Stimulated activated CD8-positive, alpha-beta memory T cell treated with anti-CD3 and anti-CD28 coated beads, Interleukin-4, amount 100 ng/mL, for 1 hour (primary cell): ENCODE measurements at places on chromosomes 4 and X.

DNA sequence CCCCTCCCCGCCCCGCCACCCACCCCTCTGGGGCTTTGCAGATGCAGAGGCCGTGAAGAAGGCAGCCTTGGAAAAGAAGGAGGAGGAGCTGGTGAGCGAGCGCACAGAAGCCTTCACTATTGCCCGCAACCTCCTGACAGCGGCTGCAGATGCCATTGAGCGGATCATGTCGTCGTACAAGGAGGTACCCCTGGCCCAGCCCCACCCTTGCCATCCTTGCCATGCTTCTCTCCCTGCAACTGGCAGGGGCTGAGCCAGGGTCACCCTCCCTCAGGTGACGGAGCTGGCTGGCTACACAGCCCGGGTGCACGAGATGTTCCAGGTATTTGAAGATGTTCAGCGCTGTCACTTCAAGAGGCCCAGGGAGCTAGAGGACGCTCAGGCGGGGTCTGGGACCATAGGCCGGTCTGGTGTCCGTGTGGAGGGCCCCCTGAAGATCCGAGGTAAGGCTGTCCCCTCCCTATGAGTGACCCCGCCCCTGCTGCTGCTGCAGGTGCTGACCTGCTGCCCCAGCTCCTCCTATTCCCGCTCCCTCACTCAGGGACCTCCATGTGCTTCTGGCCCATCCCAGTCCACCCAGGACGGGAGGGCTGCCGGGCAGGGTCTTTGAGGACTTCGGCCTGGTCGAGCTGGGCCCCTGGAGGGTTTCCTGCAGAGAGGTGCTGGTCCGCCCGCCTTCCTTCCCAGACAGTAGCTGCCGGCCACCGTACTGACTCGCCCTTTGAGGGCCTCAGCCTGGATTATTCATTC is 11.6 kb downstream of the ABCD1 start:
- DNase-seq, result no peak

GRCh38 chrX:51779306-51779705 is 36.1 kb downstream of the GSPT2 start:
- no peak for DNase-seq

DNA sequence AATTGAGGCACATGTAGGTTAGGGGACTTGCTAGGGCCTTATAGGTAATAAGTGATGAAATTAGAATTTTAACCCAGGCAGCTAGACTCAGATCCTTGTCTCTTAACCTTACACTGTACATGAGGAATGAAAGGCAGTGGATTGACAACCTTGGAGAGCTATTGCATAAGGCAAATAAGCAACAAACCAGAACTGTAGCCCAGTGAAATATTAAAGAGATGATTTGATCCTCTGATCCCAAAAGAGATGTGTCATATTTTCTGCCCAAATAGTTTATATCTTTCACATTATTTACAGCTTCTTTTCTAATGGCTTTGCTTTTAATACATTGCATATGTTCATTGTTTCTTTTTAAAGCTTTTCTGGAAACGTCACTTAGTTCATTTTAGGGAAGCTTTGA is 252.6 kb downstream of the ANK2 start:
- DNase-seq, result no peak

- DNase-seq, result no peak
These were observed 47.0 kb downstream of the KLHL15 start for GRCh38 chrX:23980011-23980441.

- DNase-seq, result no peak
These were observed 20.5 kb downstream of the PKD2 start for GRCh38 chr4:88027611-88028608.

GRCh38 chr4:108446556-108446955 is 173.8 kb upstream of the RPL34 start:
- DNase-seq, result no peak

DNA sequence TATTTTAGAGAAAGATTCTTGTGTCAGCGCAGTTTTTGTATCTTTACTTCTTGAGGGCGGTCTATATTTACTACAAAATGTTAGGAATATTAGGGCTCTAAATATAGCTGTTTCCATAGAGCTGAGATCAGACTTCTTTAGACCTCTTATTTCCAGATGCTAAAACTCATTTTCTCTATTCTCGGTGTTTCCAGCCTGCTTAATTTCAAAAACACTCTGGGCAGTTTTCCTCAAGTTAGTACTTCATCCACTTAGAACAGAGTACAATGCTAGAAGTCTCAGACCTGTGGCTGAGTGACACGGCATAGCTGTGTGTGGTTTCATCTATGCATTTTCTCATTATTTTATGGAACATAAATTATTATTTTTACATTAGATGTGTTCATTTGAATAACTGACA is 346.6 kb downstream of the PABPC4L start:
- DNase-seq, result no peak

DNA sequence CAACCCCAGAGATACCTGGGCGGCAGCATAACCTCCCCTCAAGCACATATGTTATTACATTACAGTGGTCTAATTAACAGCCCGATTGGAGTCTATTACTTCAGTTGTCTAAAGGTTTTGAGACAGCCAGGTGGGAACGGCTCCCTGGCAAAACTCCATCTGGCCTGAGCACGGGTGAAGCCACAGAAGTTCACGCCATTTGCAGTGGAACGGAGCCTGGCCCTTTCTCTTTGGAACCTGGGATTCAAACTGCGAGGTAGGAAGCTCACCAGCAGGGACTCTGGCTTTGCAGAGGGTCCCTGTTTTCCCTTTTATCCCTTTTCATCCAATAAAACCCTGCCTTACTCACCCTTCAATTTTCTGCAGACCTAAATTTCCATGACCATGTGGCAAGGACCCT is 45.9 kb upstream of the NEIL3 start:
- DNase-seq, result no peak

DNA sequence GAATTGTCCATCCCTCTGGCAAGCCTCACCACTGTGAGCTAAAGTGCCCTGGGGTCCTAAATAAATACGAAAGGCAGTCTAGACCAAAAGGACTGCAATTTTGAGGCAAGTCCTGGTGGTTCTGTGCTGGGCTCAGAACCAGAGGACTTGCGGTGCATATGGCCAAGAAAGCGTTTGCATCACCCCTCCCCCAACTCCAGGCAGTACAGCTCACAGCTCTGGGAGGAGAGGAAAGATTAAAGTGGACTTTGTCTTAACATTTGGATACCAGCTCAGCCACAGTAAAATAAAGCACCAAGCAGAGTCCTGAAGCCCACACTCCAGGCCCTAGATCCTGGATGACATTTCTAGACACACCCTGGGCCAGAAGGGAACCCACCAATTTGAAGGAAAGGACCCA is 24.9 kb downstream of the RNF128 start:
- DNase-seq, result no peak

GRCh38 chrX:29419774-29420553 is 795.4 kb upstream of the MAGEB2 start:
- DNase-seq, result no peak

DNA sequence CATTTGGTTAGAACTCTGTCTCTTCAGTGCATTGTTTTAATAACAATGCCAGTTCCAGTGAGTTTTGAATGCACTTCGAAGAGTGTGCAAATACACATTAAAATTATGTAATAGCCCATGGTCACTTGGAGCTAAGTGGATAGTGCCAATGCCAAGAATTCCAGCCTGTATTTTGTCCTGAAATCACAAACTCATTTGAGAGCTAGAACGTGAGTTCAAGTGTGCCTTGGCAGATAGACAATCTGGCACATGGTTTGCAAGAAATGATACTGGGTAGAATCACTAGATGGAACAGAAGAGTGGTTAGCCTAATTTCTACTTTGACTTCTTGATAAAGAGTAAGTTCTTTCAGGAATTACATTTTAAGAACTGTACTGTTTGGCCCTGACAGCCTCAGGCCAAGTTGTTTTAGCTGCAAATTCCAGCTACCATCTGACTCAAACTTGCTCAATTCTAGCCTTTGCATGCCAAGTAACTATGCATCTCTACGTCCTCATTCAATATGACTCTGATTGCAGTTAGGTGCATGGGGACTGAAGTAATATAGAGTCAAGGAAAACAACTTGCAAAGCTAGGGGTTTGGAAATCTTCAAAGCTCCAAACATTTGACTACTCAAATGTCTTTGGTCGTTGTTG is 131.9 kb upstream of the SMIM31 start:
- no peak for DNase-seq

DNA sequence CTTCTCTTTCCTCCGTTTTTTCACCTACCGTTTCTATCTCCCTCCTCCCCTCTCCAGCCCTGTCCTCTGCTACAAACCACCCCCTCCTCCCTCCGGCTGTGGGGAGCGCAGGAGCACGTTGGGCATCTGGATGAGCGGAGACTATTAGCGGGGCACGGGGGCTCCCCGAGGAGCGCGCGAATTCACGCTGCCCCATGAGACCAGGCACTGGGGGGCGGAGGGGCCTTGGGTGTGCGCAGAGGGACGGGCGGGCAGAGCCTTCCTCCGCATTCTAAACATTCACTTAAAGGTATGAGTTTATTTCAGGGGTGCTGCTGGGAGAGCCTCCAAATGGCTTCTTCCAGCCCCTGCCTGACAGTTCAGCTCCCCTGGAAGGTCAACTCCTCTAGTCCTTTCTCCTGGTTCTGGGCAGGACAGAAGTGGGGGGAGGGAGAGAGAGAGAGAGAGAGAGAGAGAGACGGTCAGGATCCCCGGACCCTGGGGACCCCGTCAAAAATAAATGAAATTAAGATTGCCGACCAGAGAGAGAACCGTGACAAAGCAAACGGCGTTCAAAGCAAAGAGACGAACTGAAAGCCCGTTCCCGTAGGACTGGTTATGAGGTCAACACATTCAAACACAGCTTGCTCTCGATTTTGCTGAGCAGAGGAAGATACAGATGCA is 5.0 kb downstream of the SHOX start:
- no peak for DNase-seq

GRCh38 chr4:80731436-80731835 is 299.1 kb upstream of the BMP3 start:
- DNase-seq, result no peak

- DNase-seq, result no peak
These were observed 2.1 kb upstream of the NKX6-1 start for GRCh38 chr4:84501202-84501503.

GRCh38 chr4:100948911-100949310 is 398.4 kb downstream of the PPP3CA start:
- DNase-seq, result no peak

GRCh38 chr4:8009710-8010511 is 70.2 kb upstream of the AFAP1 start:
- DNase-seq, result no peak

GRCh38 chr4:87803421-87803820 is 4.1 kb downstream of the IBSP start:
- no peak for DNase-seq

GRCh38 chr4:87026800-87027495 is 92.1 kb downstream of the AFF1 start:
- DNase-seq, result no peak

- DNase-seq, result no peak
These were observed 2.7 kb upstream of the ALAS2 start for GRCh38 chrX:55033429-55033828.

DNA sequence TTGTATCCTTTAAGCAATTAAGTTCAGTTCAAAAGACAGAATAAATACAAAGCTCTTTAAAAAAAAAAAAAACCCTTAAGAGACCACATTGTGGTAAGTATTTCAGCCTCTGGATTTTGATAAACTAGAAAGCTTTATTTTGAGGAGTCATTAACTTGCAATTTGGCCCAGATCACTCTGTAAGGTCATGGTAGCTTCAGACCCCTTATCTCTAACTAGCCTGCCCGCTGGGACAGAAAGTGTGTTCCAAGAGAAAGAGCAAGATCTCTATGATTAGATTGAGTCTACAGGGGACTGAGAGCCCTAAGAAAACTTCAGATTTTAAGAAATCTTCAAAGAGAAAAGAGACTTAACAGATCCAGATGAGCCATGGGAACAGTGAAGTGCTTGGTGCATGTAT is 45.6 kb downstream of the GALNT7 start:
- DNase-seq, result no peak

DNA sequence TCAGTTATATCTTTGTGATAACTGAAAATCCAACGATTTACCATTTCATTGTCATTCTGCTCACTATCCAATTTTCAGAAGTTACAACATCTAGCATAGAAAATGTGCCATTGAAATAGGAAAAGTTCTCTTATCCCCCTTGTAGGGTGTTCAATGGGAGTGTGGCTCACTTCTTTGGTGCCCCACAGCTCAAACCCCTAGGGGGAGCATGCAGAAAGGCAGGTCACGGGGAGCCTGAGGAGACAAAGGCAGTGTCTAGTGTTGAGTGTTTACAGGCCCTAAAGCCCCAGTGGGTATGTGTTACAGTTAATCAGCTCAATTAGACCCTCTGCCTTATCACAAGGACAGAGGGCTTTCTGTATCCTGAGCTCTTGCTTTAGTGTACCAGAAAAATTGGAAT is 243.4 kb upstream of the GRID2 start:
- no peak for DNase-seq

DNA sequence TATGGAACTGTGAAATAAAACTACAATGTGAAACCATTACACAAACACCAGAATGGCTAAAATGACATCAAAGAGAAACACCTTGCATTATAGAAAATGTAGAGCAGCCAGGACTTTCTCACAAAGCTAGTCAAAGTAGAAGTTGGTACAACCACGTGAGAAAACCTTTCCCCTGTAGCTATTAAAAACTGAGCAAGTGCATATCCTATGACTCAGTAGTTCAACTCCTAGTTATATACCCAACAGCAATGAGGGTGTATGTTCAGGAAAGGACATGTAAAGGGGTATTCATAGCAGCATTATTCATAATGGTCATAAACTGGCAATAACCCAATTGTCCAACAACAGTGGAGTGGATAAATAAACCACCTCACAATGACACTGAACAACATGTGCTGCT is 177.5 kb upstream of the NUDT10 start:
- DNase-seq, result no peak

GRCh38 chr4:27966664-27967063 is 1106.0 kb downstream of the STIM2 start:
- no peak for DNase-seq

- no peak for DNase-seq
These were observed 394.3 kb upstream of the SLIT2 start for GRCh38 chr4:19857380-19857779.

DNA sequence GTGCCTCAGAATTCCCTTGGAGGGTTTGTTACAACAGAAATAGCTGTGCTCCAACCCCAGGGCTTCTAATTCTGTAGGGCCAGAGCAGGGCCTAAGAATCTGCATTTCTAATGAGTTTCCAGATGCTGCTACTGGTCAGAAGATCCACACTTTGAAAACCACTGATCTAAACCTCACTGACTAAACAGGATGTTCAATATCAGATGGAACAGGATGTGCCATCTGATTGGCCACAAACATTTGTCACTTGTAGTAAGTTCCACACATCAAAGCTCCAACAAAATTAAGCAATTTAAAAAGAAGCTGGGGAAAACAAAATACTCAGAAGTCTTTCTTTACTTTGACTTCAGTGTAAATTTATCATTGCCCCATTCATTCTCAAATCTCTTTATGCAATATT is 14.3 kb downstream of the CASK start:
- DNase-seq, result no peak

- DNase-seq, result no peak
These were observed 8.9 kb upstream of the BDH2 start for GRCh38 chr4:103108542-103108941.

DNA sequence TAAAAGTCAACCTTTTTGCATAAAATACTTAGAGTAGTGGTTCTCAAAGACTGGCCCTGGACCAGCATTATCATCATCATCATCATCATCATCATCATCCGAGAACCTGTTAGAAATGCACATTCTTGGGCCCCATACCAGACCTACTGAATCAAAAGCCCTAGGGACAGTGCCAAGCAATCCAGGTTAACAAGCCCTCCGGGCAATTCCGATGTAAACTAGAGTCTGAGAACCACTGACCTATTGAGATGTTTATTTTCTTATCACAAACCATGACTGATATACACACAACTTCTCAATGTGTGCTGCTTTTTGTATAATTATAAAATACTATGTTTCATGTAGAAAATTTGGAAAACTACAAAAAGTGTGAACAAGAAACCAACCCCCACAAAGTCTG is 133.4 kb upstream of the GATB start:
- DNase-seq, result no peak
